ENCODE measurements at places on chromosomes 12 and 14.

- DNase-seq: peak; percentile 10
Measured at GRCh38 chr14:67357969-67358354, 1.6 kb downstream of the ATP6V1D start.

DNA sequence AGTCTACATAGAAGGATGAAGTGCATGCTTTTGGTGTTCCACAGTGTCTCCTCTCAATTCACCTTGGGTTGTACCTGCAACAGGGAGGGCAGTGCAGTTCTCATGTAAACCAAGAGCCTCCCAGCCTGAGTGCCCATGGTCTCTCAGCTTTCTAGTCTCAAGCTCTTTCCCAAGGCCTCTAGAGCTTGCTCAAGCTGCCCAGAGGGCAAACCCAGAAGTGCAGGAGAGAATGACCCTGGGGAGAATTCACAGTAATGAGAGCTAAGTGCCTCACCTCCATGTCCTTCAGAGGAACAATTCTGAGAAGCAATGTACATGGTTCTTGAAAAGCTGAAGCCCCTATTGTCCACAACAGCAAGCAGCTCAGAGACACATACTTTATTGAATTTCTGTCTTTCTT lies 180.5 kb downstream of the BCAT1 start:
- no peak for DNase-seq

GRCh38 chr12:116659771-116660481 lies 77.9 kb downstream of the SPRING1 start:
- DNase-seq: no peak

DNA sequence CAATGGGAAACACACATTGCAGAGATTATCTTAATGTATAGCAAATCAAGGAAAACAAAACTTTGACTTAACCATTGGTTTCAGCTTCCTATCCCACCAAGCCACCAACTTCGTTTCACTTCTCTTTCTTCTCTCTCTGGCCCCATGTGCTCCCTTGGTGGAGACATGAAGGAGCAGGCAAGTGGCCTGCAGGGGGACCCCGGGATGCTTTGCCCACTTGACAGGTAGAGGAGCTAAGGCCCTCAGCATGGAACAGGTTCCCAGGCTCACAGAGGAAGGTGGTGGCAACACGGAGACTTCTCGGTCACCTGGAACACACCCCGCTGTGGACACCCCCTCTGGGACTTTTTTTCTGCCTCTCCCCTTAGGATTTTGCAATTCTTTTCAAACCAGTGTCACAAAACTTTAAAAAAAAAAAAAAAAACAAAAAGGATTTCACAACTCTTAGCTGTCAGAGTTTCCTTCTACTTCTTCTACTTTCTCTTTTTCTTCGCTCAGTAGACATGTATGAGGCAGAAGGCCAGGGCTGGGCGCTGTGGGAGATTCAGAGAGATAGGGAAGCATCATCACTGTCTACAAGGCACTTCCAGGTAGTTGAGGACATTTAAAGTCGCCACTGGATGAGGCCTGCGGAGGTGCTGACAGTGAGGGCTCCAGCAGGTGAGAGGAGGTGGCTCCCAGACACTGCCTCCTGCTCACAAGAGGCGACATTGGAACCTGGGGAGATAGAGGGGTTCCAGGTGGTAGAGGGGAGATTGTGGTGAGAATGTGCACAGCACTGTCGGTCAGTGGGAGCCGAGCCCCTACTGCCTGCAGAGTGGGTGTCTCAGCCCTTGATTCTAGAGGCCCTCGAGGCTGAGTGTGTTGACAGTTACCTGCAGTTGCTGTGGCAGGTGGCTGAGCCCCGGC lies 119.6 kb downstream of the GCH1 start:
- DNase-seq: peak; percentile 2

- no peak for DNase-seq
Measured at GRCh38 chr14:99260587-99261551, 11.1 kb downstream of the BCL11B start.

DNA sequence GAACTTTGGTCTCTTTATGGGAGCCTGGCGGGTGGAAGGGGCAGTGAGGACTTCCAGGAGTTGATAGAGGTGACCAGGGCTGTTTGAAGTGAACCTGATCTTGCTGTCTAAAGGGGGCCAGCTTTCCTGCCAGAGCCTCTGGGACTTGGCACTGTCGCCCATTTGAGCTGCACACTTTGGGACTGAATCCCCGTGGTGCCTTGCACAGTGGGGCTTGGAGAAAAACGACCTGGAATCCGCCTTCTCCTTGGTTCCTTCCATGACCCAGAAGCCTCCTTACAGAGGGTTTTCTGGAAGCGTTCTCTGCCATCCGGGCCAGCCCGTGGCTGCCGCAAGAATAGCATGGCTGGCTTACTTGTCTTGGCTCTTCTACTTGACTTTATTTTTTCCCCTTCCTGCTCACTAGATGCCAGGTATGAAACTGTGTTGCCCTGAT lies 2.0 kb downstream of the RFLNA start:
- DNase-seq: no peak

GRCh38 chr12:96846293-96846692 lies 60.8 kb upstream of the NEDD1 start:
- no peak for DNase-seq

- DNase-seq: peak; percentile 19
Measured at GRCh38 chr12:89618113-89618862, 90.3 kb downstream of the ATP2B1 start.

DNA sequence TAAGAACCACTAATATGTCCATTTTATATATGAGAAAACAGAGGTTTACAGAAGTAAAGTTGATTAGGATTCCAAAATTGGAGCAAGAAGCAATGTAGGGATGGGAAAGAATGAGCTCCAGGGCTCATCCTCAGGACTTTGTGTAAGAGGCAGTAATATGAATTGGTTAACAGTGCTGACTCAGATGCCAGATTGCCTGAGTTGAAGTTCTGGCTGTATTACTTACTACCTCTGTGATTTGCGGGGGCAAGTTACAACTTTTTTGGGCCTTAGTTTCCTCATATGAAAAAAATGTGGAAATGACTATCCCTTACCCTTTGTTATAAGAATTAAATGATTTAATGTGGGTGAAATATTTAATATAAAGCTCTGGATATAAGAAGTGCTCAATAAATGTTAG lies 35.1 kb upstream of the PPP2R5E start:
- no peak for DNase-seq

- no peak for DNase-seq
Measured at GRCh38 chr12:52440821-52441319, 6.7 kb upstream of the KRT75 start.

DNA sequence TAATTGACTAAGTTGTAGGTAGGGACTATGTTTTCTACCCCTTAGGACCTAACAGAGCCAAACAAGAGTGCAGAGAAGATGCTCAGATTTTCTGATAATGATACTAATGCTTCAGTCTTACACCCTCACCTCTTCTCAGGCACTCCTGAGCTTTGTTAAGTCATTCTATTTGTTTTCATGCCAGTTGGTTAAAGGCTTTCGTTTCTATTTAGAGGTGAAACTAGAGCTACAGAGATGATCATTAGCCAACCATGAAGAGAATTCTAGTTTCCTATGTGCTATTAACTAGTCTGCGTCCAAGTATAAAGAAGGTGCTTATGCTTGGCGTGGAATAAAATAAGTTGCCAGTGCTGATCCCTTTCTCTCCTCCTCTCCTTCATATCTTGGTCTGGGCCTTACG lies 34.6 kb upstream of the PYGL start:
- no peak for DNase-seq

DNA sequence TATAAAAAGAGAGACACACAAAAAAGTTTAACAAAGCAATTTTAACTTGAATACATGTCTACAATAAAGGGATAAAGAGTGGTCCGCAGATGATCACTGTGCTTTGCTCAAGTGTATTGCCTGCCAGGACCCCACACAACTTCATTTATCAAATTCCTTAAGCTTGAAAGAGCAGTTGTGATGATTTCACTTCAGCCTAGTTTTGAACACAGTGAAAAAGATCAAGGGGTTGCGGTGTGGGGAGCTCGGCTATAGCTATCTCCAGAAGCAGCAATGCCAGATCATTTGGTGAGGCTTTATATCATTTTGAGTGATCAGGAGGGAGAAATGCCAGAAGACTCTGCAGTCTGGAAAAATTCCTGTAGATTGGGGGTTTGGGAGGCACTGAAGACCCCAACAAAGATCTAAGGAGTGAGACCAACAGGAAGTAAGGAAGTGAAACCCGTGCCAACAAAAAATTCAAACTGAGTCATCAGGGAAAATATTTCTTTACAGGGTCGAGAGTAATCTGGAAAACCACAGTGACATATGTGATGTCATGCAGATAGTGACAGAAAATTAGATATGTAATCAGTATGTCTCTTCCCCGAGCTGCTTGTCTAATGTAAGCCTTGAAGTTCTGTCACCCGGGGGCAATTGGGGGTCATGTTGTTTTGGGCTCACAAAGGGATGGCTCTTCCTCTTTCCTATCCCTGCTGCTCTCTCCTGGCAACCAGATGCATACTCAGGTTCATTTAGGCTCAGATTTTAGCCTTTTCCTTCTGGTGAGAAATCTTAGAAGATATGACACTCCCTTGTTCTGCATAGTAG lies 221.8 kb downstream of the MSRB3 start:
- DNase-seq: no peak

- no peak for DNase-seq
Measured at GRCh38 chr12:78951803-78952551, 87.4 kb downstream of the SYT1 start.

GRCh38 chr12:109930028-109930800 lies 30.1 kb downstream of the TCHP start:
- DNase-seq: no peak

DNA sequence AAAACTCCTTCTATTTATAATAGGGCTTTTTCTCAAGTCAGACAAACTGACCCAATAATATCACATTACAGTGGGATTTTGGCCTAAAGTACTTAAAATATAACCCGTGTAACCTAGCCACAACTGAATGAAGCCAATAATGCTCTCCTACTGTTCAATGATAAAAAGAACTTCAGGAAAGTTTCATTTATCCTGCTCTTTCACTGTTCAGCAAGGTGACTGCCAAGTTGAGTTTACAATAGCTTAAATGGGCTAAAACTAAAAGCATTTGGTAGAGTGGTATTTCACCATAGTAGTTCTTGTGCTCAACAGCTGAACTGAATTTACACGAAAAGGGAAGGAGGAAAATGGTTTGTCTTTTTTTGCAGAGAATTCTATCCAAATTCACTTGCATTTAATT lies 49.8 kb downstream of the CNTN1 start:
- no peak for DNase-seq

DNA sequence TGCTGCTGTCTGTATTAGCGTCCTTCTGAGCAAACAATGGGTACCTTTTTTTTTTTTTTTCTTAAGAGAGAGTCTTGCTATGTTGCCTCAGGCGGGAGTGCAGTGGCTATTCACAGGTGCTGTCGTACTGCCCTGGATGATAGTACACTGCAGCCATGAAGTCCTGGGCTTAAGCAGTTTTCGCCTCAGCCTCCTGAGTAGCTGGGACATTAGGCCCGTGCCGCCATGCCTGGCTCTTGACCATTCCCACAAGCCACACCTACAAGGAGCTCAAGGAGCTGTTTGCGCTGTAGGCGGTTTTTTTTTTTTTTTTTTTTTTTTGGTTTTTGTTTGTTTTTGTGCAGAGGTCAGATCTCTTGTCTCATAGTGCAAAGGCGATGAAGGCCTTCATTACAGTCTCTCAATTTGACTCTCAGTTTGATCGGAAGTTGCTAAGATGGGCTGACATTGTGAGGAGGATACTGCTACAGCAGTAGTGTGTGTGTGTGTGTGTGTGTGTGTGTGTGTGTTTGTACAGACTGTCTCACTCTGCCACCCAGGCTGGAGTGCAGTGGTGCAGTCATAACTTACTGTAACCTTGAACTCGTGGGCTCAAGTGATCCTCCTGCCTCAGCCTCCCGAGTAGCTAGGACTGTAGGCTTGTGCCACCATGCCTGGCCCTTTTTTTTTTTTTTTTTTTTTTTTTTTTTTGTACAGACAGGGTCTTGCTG lies 34.2 kb downstream of the TRAF3 start:
- DNase-seq: no peak

DNA sequence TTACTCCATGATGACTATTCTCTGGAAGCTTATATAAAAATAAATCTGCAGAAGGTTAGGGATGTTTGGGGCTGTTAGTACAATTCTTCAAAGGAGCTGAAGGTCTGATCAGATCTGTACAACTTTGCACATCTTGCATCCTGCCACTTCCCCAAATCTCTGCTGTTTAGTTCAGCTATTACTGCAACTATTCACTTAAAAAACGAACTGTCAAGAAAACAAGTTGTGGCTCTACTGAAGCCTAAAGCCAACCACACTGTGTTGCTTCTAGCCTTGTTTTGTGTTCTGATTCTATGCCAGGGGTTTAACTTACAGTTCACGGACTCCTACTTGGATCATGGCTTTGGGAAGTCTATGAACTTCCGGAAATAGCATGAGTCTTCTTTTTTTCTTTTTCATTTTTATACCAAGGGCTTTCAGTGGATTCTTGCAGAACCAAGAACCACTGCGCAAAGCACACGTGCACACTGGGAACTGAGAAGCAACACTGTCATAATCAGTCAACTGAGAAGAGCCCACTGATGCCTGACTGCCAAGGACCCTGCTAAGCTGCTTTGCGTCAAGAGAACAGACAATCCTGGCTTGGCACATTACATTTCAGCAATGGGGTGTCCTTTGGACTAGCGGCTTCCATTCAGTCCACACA lies 66.3 kb upstream of the EEA1 start:
- DNase-seq: no peak

- DNase-seq: no peak
Measured at GRCh38 chr12:50166799-50167048, 445 bp downstream of the CERS5 start.

- peak; percentile 56 for DNase-seq
Measured at GRCh38 chr12:72268386-72268785, 3.8 kb upstream of the TRHDE start.

DNA sequence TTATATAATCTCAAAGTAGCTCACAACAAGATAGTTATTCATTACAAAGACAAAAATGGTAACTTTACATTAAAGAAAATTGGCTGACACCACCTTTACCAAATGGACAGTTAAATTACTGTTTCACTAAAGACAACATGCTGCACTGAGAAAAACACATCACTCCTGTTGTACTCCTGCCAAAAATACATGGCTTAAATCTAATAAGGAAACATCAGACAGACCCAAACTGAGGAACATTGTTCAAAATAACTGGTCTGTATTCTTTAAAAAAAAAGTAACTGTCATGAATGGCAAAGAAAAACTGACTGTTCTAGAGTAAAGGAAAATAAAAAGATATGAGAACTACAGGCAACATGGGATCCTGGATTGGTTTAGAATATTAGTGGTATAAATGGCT lies 151.3 kb upstream of the DCN start:
- DNase-seq: no peak

Measured in OCI-M1 (cell line).